NCI-H187 treated with DMSO at 0.1 percent for 48 hours (cell line): ENCODE measurements at places on chromosomes 1 and 21.

DNA sequence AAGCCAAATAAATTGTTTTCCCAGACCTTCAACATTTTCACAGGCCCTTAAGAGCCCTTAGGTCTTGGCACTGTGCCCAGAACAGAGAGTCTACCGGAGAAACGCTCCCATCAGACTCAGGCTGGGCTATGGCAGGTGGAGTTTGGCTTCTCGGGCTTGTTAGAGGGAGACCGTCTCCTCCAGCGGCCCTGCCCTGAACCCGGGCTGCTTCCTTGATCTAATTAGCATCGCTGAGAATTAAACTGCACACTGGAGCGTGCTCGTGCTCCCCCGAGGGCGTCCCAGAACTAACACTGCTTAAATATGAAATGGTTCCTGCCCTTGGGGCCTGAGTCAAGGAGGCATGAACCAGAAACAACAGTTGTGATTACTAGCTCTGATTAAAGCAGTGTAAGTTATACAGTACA lies 634.4 kb downstream of the MATN1 start:
- peak; percentile 90 for DNase-seq

DNA sequence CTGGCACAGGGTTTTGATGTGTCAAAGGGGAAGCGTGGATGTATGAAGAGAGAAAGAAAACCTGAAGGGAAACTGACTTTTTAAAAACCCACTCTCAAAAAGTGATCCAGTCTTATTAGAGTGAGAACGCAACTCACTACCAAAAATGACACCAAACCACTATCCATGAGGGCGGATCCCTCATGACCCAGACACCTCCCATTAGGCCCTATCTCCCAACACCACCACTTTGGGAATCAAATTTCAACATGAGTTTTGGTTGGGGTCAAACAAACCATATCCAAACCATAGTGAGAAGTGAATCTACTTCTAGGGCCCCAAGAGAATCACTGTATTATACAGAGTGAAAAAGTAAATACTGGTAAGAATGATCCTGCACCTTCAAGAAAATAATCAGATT lies 53.5 kb downstream of the FNBP1L start:
- DNase-seq: no peak

GRCh38 chr1:177211231-177211630 lies 40.5 kb downstream of the BRINP2 start:
- no peak for DNase-seq

- DNase-seq: no peak
Observed at GRCh38 chr1:11735531-11735853, 444 bp upstream of the AGTRAP start.

DNA sequence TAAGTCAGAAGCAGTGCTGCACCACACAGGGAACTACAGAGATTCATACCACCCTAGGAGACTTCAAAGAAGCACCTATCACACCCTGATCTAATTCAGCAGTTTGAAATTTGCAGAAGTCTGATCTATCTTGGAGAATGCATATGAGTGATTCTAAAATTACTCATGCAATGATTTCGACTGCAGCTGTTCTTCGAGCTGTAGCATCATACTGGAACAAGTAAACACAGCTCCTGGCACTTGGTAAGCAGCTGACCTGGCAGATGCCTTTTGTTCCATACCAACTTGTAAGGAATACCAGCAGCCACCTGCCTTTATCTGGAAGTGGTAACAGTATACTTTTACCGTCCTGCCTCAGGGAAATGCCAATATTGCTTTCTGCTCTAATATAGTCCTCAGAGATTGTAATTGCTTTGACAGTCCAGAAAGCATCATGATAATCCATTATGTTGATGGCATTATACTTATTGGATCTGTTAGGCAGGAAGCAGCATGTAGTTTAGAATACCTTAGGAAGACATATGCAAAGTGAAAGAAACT lies 25.7 kb downstream of the AADACL4 start:
- no peak for DNase-seq

DNA sequence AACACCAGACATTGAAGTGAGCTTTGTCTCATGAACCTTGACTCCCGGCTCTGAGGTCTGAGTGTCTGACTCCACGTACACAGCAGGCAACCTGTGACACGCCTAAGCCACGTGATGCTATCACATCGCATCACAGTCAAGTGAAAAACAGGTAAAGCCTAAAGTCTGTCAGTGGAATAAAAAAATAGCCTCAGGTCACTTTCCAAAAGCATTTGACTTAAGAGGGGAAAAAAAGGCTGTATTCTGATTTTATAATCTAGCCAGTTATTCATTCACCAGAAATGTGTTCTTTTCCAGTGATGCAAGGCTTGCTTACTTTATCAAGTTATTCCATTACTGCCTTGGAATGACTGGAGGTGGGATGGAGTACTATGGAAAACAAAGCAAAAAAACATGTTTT lies 163.2 kb upstream of the HMCN1 start:
- no peak for DNase-seq

DNA sequence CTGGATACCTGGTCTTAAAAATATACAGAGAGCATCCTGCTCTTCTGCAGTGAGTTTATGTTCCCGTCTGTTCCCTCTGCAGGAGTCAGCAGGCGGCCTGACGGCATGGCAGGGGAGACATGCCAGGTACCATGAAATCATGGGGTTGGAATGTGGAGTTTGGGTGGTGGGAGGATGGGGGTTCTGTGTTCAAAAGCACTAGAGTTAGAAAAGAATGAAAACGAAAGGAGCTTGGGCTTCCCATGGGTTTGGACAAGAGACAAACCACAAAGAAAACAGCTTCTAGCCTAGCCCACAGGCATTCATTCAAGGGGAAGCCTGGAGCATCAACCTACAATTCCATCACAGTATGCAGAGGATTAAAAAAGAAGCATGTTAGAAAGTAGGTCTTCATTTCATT lies 59.9 kb downstream of the WARS2 start:
- DNase-seq: no peak

- DNase-seq: no peak
Observed at GRCh38 chr21:35922618-35923017, 137.7 kb downstream of the SETD4 start.

GRCh38 chr1:116753312-116753711 lies 918 bp upstream of the CD2 start:
- no peak for DNase-seq

GRCh38 chr21:32418146-32418545 lies 5.6 kb downstream of the EVA1C start:
- DNase-seq: no peak

DNA sequence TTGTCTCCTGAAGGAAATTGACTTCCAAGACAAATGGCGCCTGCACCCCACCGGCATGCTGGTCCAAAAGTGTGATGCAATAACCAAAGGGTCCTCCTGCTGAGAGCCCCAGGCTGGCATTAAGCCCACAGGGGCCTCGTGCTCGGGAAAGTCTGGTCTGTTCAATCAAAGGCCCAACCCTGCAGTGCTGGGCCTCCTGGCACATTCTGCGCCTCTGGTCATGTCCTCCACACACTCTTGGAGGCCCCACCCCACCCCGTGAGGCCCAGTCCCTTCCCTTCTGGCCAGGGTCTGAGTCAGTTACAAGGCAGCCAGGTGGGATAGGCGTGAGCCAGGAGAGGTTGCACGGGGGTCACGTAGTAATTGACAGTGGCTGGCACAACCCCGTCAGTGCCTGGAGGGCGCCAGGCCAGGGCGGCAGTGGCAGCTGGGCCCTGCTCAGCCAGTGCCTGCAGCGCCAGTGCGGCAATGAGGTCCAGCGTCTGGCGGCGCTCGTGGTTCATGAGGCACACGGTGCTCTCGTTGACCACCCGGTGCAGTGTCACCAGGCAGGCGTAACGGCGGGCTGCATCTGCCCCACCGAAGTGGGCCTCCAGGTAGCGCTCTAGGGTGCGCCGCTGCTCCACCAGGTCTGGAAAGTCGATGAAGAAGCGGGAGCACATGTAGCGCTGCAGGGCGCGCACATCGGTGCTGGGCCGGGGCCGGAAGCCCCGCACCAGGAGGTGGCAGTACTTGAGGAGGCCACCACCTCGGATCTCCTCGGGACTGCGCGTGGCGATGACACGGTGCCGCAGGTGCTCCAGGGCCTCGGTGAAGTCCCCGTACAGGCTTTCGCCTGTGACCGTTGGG lies 6.8 kb downstream of the TENT5B start:
- no peak for DNase-seq

DNA sequence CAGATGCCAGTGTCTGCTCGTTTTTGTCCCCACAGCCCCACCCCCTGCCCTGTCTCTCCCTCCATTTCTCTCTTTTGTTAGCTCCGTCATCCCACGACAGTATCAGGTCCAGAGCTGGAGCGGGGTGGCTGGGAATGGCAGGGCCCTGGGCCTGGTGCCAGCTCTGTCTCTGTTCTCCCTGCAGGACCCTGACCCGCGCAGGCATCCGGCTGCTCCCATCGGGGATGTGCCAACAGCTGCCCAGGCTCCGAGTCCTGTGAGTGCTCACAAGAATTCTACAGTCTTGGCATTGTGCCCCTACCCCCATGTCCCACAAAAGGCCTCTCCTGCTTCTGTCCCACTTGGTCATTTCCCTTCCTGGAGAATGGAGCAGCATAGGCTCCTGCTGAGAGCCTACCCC lies 37.4 kb downstream of the UBE2T start:
- DNase-seq: no peak

DNA sequence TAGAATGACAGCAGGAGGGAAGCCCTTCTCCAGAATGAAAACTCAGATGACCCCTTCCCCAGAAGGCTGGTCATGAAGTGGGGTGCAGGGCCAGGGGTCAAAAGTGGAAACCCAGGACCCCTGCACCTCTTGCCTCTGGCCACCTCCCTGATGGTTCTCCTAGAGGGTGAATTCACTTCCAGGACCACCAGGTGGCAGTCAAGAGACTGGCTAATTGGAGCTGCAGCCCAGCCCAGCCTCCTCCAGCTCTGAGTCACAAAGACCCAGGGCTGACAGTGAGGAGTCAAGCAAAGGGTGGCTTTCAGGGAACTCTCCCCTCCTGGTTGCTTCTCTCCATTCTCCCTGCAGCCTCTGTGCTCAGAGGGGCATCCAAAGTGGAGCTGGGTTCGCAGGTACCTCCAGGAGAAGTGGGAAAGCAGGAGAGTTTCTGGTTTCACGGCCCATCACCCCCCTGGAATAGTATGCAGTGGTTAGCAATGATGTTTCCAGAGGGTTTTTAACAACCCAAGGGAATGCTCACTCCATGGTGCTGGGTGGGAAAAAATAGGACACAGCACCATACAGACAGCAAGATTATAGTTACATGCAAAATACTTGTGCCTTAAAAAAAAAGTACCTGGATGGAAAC lies 6.1 kb upstream of the EPHB2 start:
- DNase-seq: no peak

- DNase-seq: no peak
Observed at GRCh38 chr1:204972426-204972825, 70.6 kb upstream of the CNTN2 start.

DNA sequence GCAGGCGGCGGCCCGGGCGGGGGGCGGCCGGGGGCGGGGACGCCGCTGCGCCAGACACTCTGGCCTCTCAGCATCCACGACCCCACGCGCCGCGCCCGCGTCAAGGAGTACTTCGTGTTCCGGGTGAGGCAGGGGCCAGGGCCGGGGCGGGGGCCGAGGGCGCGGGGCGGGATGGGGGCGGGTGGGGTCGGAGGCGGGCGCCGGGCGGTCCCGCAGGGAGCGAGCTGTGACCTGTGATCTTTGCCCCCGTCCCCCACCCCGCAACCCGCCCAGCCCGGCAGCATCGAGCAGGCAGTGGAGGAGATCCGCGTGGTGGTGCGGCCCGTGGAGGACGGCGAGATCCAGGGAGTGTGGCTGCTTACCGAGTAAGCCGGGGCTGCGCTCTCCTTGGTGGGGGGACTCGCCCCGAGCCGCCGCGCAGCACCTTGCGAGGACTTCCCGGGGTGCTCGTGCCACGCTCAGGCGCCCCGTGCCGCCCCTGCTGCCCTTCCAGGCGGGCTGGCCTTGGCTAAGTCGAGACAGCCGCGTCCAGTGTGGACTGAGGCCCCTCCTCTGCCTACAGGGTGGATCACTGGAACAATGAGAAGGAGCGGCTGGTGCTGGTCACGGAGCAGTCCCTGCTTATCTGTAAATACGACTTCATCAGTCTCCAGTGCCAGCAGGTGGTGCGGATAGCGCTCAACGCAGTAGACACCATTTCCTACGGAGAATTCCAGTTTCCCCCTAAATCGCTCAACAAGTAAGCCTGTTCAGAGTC lies 514 bp downstream of the TPRG1L start:
- DNase-seq: no peak

DNA sequence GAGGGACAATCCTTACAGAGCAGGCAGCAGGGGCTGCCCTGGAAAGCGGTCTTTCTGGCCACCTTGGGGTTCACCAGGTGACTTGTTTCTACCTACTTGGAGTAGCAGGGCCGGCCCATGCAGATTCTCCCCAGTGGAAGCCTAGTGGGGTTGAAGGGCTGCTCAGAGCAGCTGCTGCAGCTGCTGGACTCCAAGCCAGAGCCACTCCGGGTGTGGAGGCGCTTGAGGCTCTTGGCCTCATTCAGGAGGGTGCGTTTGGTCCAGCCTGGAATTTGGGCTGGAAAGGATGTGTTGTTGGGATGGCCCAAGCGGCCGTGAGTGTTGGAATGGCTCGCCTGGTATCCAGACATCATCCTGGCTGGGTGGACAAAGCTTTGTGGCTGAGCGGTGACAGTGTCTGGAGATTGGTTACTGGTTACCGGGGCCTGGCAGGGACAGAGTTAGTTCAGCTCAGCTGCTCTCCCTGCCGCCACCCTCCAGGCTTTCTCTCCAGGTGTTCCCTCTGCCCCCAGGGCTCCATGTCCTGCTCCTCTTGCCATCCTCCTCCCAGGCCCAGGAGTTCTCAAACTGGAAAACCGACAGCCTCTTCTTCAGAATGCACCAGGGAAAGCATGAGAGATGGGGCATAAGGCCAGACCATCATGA lies 14.2 kb upstream of the HSPG2 start:
- no peak for DNase-seq

GRCh38 chr1:206833106-206833680 lies 32.2 kb upstream of the IL20 start:
- no peak for DNase-seq

DNA sequence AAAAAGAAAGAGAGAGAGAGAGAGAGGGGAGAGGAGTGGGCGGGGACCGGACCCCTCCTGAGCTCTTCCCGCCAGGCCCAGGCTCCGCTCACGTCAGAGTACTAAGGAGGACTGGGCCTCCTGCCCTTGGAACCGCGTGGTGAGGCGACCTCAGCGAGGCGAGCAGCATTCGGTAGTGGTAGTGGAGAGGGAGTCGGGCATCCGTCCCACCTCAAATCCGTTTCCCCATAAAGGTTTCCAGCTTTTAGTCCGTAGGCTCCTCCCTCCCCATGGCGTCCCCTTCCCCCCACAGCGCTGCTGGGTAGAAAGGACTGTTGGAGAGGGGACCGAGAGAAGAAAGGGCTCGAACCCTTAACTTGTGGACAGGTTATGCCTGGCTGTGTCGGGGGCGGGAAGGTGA lies 124.4 kb upstream of the BARHL2 start:
- DNase-seq: no peak

DNA sequence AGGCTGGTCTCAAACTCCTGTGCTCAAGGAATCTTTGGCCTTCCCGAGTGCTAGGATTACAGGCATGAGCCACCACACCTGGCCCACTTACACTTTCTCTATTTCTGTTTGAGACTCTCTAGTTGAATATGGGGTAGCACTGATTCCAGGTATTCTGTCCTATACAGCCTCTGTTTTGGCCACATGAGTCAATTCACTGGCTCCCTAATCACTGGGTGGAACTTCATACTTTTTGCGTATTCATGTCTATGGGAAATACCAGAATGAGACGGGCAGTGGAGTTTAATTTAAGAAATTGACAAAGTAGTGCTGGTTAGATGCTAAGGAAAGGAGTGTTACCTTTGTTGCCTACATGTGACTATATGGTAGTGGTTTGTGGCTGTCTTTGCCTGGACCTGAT lies 35.5 kb downstream of the MACF1 start:
- no peak for DNase-seq
